ENCODE measurements at places on chromosomes 4 and X.
A peak's percentile ranks its signal among the peaks of the same experiment; 100 is the strongest.

- DNase-seq = no peak
Observed at GRCh38 chr4:28075401-28075956, 1214.8 kb downstream of the STIM2 start.

DNA sequence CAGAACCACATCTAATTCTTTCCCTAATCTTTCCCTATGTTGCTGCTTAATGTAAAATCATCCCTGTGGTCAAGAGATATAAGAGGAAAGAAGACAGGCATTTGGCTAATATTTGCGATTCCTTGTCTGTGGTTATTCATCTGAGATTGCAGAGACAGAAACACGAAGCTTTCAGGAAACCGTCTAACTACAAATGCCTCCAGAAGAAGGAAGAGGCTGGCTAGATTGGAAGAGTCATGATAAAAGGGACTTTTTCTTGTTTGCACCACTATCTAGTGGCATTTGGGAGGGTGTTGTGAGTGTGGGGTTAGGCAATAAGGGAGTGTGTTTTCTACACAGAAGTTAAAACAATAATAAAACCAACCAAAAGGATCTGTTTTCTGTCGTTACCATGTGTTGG is 43.9 kb downstream of the TMEM154 start:
- no peak for DNase-seq

GRCh38 chr4:16695896-16696295 is 202.5 kb downstream of the LDB2 start:
- DNase-seq = no peak

GRCh38 chr4:3461515-3462291 is 1.4 kb upstream of the DOK7 start:
- DNase-seq = no peak

DNA sequence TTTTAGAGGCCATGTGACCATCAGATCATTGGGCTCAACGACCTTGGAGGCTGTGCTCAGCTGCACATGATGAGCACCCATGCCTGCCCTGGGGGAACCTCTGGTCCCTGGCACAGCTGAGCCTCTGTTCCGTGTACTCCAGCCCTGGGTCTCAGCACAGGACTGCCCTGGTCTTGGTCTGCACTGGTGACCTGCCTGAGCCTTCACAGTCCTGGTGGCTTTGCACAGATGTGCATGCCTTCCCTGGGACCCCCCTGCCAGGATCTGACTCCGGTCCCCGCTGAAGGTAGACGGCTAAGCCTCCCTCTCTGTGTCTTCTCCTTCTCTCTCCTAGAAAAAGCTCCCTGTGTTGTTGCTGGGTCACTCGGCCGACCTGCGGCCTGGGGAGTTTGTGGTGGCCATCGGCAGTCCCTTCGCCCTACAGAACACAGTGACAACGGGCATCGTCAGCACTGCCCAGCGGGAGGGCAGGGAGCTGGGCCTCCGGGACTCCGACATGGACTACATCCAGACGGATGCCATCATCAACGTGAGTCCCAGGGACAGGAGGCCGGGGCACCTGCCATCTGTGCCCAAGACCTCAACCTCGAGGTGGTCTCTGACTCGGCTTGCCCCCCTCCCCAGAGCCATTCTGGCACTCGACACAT is 21.6 kb downstream of the HTRA3 start:
- peak; percentile 47 for DNase-seq

GRCh38 chr4:105128208-105128607 is 18.5 kb upstream of the TET2 start:
- DNase-seq = no peak

- DNase-seq = no peak
Observed at GRCh38 chrX:151830911-151831310, 81.8 kb upstream of the MAGEA4 start.

DNA sequence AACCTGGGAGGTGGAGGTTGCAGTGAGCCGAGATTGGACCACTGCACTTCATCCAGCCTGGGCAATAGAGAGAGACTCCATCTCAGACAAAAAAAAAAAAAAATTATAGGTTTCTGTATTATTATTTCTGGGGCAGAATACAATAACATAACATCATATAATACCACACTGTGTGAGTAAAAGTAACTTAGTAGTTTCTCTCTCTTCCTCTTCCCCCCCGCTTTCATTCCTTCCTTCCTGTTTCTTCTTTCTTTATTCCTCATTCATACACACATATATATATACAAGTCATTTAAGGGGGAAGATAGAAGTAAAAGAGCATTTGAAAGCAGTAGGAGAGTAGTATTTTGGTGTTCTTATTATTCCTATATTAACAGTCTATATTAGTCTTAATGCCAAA is 55.9 kb upstream of the FHDC1 start:
- no peak for DNase-seq

DNA sequence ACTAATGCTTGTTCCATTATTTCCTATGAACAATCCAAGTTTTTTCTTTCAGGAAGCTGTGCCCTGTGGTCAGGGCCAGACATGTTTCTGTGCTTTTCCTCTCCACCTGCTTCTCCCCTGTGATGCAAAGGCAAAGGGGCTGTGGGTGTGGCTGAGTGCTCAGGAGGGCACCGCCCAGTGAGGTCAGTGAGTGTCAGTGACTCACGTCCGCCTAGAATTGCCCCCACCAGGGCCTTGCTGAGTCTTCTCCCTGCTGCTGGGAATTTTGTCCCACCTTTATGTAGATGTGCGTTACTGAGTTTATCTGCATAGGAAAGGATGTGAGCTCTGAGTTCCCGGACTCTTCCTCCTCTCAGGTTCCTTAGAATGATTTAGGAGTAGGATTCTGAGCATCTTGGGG is 283.2 kb downstream of the DCHS2 start:
- no peak for DNase-seq

DNA sequence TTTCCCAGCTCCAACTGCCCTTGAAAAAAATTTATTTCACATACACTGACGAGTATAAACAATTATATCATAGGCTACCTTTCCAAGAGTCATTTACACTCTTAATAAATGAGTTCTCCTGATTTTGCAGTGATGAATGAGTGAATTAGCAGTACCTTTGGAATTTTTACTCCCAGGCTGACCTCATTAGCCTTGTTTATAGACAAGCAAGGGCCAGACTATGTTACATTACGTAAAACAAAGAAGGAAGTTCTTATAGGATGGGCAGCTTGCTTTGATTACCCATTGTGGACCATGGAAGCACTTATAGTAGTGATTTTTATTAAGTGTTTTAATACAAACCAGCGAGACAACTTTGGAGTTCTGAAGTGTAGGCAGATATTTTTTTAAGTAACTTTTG is 112.9 kb upstream of the C1QTNF7 start:
- no peak for DNase-seq

- no peak for DNase-seq
Observed at GRCh38 chr4:41935652-41936021, 408 bp downstream of the TMEM33 start.

GRCh38 chr4:110306303-110306702 is 107.9 kb upstream of the ELOVL6 start:
- no peak for DNase-seq

DNA sequence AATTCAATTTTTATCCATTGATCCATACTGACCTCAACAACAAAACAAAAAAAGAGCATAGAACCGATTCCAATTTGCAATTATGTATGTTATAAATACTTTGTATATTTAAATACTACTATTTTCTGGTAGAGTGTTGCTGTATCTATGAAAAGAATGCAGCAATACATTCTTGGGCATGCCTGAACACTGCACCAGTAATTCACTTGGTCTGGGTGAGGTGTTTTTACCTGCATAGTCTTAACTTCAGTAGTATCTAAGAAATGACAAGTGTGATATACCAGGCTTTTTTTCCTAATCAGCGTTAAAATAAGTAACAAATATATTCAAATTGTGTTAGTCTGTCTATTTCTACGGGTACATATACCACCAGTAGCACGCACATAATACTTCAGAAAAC is 120.2 kb downstream of the KLHL13 start:
- DNase-seq = no peak

DNA sequence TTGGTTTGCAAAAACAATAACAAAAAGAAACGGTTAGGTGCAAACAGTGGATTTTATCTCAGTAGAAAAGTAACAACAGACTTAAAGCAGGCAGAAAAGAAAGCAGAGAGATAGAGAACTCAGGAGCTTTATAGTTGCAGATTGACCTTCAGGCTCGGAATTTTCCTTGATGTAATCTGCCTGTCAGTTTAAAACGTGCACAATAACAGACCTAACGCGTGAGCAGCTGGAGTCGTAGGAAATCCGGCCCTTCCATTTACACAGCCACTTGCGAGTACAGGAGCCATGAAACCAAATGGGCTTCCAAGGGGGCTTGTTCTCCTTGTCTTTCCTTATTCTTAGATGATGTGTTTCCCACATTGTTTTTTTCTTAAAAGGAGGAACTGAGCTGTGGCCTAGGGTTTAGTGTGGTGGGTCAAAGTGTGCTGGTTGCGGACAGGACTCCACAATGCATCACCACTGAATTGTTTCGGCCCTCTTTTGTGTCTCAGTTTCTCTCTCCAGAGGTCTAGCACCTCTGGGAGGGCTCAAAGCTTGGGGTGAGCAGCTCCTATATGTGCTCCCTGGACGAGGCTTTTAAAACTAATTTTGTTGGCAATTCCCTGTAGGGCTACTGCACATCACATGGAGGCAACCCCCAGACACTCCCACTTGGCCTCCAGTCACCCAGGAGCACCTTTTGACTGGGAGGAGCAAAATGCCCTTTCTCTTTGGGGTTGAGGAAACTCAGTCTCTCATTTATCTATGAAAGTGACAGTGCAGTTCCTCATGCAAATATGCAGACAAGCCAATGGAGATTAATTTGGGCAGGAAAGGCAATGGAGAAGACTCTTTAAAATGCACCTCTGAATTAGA is 13.9 kb upstream of the MPP1 start:
- no peak for DNase-seq

- no peak for DNase-seq
Observed at GRCh38 chr4:111924696-111925095, 220.6 kb upstream of the FAM241A start.

GRCh38 chr4:17624821-17625220 is 10.4 kb downstream of the MED28 start:
- DNase-seq = no peak

DNA sequence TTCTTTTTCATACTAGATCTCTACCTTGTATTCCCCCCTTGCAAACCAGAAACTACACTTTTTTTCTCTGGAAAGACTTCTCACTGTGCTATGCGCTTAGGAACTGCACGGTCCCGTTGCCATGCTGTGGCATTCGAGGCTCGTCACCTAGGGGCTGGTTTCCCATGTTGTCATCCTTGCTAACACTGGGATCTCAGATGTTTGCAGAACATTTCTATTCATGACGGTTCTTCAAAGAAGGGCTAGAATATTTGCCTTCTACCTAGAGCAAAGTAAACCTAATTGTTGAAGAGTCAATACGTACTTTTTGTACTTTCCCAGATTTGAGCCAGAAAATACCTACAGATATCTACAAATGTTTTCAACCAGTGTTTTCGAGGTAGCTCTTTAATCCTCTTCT is 41.0 kb downstream of the RS1 start:
- no peak for DNase-seq

GRCh38 chr4:85084371-85085094 is 118.0 kb upstream of the WDFY3 start:
- no peak for DNase-seq

DNA sequence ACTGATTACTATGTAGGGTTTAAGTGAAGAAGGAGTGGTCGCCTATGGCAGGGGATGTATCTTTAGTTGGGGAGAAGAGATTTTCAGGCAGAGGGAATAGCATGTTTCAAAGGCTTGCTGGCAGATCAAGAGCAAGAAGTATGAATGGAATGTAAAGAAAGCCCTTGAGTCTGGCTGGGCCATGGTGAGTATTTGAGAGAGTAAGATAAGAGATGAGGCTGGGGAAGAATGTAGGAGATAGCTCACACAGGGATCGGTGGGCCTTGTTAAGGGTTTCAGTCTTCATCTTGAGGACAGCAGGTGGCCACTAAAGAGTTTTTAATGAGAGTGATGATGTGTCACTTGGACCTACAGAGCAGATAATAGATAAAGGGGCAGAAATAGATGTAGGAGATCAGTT is 319.1 kb upstream of the RPS6KA3 start:
- DNase-seq = no peak

DNA sequence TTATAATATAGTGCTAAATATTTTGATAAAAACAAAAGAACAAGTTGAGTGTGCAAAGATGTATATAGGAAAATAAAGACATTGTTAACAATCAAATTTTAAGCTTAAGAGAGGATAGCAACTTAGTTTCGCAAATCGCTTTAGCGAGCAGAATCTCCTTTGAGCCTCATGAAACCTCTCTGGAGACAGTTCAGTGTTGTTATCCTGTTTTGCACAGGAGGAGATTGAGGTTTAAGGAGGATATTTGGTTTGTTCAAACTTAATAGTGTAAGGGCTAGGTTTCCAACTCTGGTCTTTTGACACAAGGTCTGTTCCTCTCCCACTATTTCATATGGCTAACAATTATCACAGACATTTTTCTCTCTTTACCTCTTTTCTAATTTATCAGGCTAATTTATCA is 1848.5 kb upstream of the TENM3 start:
- DNase-seq = no peak

DNA sequence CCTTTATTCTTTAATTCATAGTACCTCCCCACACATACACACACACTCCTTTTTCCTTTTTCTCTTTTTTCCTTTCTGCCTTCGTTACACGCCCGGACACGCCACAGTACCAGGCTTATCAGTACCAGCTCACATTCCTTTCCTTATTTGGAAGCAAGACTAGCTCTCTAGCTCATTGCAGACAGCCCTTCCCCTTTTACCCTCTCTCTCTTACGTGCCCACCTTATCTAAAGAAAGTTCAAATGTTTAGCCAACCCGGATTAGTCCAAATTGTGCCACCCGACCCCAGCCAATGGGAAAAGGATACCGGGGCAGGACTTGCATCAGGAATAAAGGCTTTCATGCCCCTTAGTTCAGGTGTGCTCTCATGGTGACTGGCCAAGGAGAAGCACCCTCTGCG is 194.7 kb upstream of the VCX3A start:
- no peak for DNase-seq

DNA sequence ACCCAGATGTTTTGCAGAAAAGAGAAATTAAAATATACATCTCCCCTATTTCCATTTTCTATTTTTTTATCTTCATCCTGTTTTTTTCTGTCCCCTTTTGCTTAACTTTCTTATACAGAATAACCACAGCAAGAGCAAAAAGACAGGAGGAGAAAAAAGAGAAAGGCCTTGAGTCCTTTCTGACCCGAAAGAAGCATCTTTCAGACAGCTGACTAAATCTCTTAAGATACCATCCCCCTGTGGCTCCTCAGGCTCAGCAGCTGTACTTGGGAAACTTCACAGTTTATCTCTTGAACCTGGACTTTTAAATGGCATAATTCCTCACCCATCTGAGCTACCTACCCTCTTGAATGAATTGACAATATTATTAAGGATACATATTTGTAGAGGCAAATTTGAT is 100.2 kb downstream of the FIP1L1 start:
- no peak for DNase-seq

All from suprapubic skin (tissue), 4 donors.